Activated CD4-positive, alpha-beta T cell treated with anti-CD3 and anti-CD28 coated beads, Interleukin-2, amount 50 U/mL, for 16 hours (primary cell): ENCODE measurements at places on chromosomes 5 and 9.
A peak's percentile ranks its signal among the peaks of the same experiment; 100 is the strongest.

GRCh38 chr5:157309796-157310195 is 43.9 kb downstream of the CYFIP2 start:
- DNase-seq, result no peak

- no peak for DNase-seq
Observed at GRCh38 chr9:75471549-75472114, 383.3 kb downstream of the OSTF1 start.

- DNase-seq, result no peak
Observed at GRCh38 chr9:36214571-36214970, 23.9 kb downstream of the CLTA start.

GRCh38 chr5:66597183-66597757 is 1.1 kb downstream of the MAST4 start:
- no peak for DNase-seq

DNA sequence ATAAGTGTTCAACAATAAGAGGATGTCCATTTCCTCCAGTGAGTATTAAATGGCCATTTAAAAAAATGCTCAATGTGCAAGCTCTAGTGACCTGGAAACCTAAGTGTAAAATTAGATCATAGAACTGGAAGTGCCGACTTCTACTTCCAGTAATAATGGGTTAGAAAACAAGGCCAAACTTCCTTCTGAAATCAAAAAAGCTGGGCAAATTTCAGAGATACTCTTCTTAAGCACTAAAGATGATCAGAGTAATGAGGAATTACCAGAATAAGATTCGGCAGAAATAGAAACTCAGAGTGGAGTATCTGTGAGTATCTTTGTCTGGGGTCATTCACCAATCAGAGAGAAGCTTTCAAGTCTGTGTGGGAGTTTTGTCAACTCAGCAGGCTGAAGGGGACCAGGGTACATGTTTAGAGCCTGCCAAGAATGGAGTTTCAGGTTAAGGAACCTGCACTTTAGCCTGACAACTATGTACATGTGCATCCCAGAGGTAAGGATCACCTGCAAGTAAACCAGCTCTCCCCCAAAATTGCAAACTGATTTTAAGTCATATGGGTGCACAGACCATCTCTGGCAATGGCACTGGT is 17.1 kb downstream of the FCN2 start:
- DNase-seq, result no peak

DNA sequence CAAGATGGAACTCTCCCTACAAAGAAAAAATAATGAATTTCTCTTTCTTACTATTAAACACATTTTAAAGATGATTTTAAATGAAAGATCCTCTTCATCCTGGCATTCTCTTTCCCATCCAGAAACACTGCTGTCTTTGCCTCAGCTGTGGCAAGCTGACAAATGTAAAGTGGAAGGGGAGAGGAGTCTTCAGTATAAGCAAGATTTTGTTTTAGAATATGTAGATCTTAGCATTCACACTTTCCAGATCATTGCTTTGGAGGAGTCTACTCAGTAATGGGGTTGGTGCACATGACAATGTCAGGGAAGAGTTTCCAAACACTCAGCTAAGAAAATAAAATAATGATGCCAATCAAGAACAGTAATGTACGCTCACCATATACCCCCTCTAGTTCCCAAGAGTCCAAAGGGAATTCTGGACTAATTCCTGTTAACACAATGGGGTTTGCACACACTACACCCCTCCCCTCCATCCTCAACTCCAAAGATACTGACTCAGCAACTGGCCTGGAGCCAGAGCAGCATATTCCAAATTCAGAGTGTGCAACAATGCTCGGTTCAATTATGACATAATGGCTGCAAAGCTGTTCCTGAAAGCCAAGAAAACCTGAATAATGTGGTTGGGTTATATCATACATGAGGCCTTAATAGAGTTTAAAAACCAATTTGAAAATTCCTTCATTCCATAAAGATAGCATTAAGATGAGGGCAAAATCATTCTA is 4.6 kb downstream of the C5orf63 start:
- DNase-seq, result no peak

- peak; percentile 29 for DNase-seq
Observed at GRCh38 chr5:14932902-14933469, 61.4 kb upstream of the ANKH start.

DNA sequence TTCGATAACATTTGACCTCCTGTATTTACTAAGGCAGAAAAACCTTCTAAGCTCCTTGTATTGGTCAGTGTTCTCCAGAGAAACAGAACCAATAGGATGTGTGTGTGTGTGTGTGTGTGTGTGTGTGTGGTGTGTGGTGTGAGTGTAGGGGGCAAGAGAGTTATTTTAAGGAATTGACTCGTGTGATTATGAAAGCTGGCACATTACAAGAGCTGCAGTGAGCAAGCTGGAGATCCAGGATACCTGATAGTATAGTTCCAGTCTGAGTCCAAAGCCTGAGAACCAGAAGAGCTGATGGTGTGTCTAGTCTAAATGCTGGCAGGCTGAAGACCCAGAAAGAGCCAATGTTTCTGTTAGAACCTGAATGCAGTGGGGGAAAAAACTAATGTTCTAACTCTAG is 21.2 kb upstream of the PIK3R1 start:
- no peak for DNase-seq

GRCh38 chr5:73702951-73703350 is 77.0 kb downstream of the ARHGEF28 start:
- DNase-seq, result no peak

- no peak for DNase-seq
Observed at GRCh38 chr5:138274189-138274853, at the start of gene GFRA3. GFRA3 (minus strand) TSS chr5:138274621; CDS start chr5:138274424, 197 bp downstream.

- DNase-seq, result no peak
Observed at GRCh38 chr9:16121601-16122286, 568.9 kb downstream of the CCDC171 start.

GRCh38 chr9:109455391-109455790 is 42.7 kb downstream of the PTPN3 start:
- DNase-seq, result no peak

DNA sequence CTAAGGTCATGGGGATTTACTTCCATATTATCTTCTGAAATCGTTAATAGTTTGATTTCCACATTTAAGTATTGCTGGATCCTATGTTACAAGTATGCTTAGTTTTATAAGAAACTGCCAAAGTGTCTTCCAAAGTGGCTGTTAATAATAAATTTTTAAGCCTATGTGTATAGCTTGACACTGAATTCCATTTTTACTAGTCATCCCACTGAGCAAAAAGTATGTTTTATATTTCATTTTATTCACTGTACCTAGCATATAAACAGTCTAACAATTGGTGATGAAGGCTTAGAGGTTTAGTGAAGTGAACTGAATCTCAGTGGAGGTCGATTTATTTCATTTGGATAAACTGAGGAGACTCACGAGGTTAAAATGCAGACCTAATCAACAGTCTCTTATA is 174.6 kb downstream of the ADAMTS6 start:
- DNase-seq, result no peak

- no peak for DNase-seq
Observed at GRCh38 chr5:115414406-115415142, 118.1 kb upstream of the CCDC112 start.

DNA sequence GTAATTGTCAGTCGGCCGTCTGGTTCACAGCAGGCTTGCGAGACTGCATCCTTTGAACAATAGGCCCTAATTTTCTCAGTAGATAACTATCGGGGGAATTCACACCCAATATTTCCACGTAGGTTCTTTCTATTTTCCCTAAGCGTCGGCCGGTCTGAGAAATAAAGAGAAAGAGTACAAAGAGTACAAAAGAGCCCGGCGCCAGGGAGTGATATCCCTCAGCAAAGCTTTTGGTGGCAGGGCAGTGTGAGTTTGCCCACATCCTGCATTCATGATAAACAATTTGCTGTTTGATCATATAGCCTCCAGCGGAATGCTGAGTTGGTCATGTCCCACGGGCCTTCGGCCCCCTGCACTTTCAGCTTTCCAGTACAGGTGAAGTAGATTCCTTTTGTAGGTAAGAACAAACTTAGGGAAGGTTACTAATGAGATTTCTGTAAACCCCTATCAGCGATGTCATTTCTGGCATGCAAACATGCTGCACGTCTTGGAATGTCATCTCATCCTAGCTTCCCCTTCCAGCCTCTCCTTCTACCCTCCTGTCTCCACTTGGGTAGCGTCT is 4.7 kb upstream of the PTGR1 start:
- DNase-seq, result no peak

DNA sequence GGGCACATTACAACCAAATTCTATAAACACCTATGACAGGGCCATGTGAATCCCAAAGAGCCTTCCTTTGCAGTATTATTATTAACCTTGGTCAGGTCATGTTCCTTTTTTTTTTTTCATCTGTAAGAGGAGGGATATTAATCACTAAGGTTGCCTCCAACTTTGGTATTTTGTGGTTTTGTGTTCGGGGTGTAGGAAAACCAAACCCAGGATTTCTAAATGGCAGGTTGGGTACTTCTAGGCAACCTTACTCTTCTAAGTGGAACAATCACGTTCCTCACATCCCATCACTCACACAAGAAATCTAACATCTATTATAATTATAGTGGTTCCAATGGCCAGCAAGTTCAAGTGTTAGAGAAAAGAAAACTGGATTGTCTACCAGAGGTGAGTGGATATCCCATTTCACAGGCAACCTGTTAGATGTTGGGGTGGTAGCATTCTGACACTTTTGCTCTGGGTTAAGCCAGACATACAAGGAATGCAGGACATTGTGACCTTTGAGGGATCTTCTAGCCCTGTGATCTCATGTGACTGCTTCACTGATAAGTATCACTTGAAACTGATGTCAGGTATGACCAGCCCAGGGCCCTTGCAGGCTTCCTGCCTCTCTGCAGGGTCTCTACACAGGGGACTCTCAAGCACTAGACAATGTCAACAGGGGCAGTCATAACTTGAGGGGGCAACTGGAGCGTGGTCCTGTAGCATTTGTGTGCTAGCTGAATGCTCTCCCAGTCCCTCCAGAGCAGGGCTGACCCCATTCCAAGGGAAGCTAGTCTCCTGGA is 126.2 kb upstream of the VLDLR start:
- DNase-seq, result no peak

DNA sequence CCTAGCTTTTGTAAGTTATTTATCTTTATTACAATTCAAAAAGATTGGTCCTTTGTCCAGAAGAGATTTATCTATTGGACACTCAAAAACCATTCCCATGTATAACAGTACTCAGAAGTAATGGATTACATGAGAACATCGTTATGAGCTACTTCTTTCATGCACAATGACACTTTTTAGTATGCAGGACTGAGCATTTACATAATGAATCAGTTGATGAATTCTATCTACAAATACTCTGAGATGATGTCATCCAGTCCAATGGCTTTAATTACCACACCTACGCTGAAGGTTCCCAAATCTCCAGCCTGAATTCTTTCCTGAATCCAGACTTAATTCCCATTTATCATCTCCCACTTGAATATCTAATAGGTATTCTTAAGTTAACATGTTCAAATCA is 75.3 kb downstream of the PTBP3 start:
- DNase-seq, result no peak

DNA sequence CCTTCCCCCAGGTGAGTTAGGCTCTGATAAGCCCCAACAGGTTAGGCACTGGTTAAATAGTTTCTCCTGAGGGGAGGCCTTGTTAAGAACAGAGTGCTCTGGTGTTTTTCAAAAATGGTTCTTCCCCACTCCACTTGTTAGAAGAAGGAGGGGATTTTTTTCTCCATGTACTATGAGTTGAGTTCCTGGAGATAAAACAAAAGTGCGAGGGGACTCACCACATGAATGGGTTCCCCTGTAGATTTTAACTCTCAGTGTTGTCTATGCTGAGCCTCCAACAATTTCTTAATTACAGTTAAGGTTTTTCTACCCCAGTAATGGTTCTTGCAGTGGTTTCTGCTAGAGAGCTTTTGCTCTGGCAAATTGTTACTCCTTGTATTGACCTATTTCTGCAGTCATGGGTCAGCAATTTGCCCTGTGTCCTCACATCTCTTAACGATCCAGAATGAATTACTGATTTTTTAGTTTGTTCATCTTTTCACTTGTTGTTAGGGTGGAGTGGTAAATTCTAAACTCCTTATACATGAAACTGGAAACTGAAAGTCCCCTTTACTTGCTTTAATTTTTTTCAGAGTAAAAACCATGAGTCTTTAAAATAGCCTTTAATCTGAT is 44.4 kb downstream of the SCAMP1 start:
- DNase-seq, result no peak

- no peak for DNase-seq
Observed at GRCh38 chr5:106189121-106189809, 1481.5 kb downstream of the EFNA5 start.

DNA sequence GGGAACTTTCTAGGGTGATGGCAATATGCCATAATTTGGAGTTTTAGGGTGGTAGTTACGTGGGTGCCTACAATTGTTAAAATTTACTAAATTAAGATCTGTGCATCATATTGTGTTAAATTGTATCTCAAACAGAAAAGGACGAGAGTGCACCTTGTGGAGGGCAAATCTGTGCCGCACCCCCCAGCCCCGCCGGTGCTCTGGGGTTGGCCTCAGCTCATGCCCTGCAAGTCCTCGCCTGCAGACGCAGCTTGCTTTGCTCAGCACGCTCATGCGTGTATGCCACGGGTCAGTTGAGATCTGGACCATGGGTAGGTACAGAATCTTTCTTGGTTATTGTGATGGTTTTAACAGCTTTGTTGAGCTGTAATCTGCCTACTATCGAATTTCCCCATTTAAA is 33.7 kb upstream of the FCN1 start:
- DNase-seq, result no peak

GRCh38 chr5:178839319-178839704 is 20.4 kb upstream of the ZNF354B start:
- DNase-seq, result peak; percentile 20

DNA sequence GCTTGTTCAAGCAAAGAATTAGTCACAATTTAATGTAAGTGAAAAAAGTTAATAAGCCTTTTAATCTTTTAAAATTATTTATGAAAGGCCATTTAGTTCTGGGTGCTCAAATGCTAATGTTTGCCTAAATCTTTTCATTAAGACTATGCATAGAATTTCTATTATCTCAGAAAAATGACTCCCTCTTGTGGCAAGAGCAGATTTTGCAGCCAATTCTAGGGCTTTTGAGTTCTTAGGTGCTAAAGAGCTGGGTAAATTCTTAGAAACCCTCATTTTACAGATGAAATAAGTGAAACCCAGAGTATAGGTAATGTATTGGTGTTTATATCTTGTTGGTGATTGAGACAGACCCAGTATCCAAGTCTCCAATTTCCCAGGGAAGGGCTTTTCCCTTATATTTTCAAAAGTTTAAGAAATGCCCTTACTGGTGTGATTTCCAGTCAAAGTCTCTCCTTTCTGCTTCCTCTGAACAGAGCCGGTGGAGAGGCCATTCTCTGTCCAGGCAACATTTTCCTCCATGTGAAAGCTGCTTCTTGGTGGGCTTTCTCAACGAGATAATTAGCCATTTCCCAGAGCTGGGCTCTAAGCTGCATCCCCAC is 24.1 kb upstream of the PCSK5 start:
- peak; percentile 35 for DNase-seq

DNA sequence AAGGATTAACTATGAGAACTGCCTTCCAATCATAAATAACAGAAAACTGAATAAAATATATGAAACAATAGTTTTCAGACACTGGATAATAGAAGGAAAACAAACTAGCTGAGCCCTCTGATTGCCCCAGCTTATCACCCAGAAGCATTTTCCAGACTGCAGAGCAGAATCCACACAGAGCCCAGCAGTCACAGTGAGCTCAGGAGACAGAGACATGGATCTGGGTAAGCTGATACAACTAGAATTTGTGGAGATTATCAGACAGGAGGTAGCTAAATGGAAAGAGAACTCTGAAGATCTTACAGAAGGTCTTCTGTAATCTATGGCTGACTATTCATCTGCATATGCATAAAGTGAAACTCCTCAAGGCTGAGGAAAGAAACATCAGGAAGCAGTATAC is 128.8 kb downstream of the NR2F1-AS1 start:
- no peak for DNase-seq
